ENCODE measurements at places on chromosomes 11 and 22. TPM values are rescaled to one million over a fixed set of nuclear protein-coding genes. Genes with fewer than 3 reads are reported as not detected.

- DNase-seq, result no peak
These were observed at the start of gene OR8K5 for GRCh38 chr11:56160217-56160616. Gene OR8K5, minus strand, starts transcription at chr11:56160317. Its CDS starts 0 bp downstream, at chr11:56160317.

GRCh38 chr11:95299078-95299679, 68.2 kb upstream of the SESN3 start:
- DNase-seq, result no peak

- no peak for DNase-seq
These were observed 818.2 kb downstream of the BRD1 start for GRCh38 chr22:49009359-49010063.

GRCh38 chr22:27810609-27811151, 9.1 kb upstream of the MN1 start:
- peak; percentile 68 for DNase-seq

DNA sequence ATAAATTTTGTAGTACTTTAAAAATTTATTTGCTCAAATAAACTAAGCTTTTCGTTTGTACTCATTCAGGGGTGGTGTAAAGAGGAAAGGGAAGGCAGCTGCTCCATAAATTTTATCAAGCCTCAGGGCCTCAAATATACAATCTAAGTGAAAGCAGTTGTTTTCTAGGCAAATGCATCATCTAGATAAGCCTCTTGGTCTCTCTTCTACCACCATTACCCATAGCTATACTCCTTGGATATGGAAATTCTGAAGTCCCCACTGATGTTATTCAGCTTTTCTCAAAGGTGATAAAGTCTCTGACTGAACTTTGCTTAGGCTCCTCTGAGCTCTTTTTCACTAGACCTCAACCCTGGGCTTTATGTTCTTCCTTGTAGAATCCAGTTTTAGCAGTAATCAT, 1313.1 kb downstream of the JRKL start:
- no peak for DNase-seq

The SELENOM gene
- total RNA-seq, result 46.2 TPM

DNA sequence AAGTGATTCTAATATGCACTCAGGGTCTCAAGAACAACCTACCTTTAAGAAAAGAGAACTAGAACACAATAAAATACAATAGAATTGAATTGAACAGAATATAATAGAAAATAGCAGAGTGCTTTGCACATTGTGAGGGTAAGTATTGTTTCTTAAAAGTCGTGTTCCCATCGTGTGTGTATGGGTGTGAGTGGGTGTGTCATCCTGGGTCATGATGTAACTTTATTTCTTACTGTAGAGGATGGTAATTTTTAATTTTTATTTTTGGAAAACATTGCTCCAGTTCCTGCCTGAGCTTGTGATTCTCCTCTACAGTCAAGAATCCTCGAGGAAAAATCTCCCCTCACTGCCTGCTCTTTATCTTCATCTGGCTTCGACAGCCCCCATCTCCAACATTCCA, 75.7 kb upstream of the CSNK2A3 start:
- no peak for DNase-seq

The RGL4 gene
- total RNA-seq, result not detected

The ZNF70 gene
- total RNA-seq, result 3.9 TPM

DNA sequence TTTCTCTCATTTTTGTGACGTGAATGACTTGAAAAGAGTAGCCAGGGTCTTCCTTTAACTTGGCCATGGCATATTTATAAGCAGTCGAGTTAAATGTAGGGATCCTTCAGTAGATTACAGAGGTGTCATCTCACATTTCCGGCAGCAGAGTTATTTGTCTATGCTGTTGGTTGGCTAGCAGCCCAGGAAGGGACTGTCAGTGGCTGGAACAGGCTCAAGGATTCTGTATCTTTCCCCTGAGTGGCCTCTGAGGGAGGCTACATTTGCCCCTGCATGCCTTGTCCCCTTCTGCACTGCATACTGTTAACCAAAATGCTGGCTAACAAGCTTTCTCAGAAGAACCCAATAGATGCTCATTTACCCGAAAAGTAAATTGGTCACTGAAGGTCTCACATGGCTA, 187.6 kb downstream of the PGR start:
- DNase-seq, result peak; percentile 45

The TRPC6 gene
- 3.1 TPM for total RNA-seq

The PGM2L1 gene
- total RNA-seq, result 2.8 TPM
